ENCODE measurements at places on chromosomes 6 and 20.

- H3K36me3 ChIP-seq, result no peaks in the 10 kb centered on the region
- H3K27me3 ChIP-seq, result no peaks in the 10 kb centered on the region
- no peak overlapping the region for H3K4me3 ChIP-seq
- H3K27ac ChIP-seq, result no peak overlapping the region
- DNase-seq, result no peak
Measured at GRCh38 chr6:154705471-154706113, 27.6 kb upstream of the SCAF8 start.

DNA sequence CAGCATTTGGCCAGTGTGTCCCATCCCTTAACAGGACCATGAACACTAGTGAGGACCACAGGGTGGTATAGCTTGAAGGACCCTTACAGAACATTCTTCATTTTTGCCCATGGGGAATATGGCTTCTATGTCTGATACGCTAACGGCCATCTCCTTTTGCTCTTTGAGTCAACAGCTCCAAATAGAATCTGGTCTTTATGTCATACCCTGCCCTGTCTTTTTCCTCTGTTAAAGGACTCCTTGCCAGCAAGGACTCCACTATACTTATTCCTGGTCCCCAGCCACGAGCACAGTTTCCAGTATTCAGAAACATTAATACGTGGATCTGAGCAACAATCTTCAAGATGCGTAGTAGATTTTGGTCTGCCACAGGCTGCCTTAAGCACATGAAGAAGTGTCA is 22.5 kb downstream of the SERPINB1 start:
- H3K36me3 ChIP-seq, result no peaks in the 10 kb centered on the region
- H3K4me3 ChIP-seq, result no peak overlapping the region
- peak; percentile 79 for DNase-seq
- H3K4me1 ChIP-seq, result peaks cover 24% of the 10 kb centered on the region
- no peaks in the 10 kb centered on the region for H3K27me3 ChIP-seq

- H3K36me3 ChIP-seq, result no peaks in the 10 kb centered on the region
- no peaks in the 10 kb centered on the region for H3K27me3 ChIP-seq
- H3K4me3 ChIP-seq, result peak overlapping the region; percentile 76
- H3K4me1 ChIP-seq, result peaks cover 30% of the 10 kb centered on the region
- DNase-seq, result peak; percentile 92
Measured at GRCh38 chr6:26660000-26660361, 435 bp upstream of the ZNF322 start.

GRCh38 chr6:95325916-95326315 is 251.4 kb upstream of the MANEA start:
- H3K4me3 ChIP-seq, result no peak overlapping the region
- no peaks in the 10 kb centered on the region for H3K36me3 ChIP-seq
- H3K27ac ChIP-seq, result no peak overlapping the region
- H3K27me3 ChIP-seq, result no peaks in the 10 kb centered on the region

DNA sequence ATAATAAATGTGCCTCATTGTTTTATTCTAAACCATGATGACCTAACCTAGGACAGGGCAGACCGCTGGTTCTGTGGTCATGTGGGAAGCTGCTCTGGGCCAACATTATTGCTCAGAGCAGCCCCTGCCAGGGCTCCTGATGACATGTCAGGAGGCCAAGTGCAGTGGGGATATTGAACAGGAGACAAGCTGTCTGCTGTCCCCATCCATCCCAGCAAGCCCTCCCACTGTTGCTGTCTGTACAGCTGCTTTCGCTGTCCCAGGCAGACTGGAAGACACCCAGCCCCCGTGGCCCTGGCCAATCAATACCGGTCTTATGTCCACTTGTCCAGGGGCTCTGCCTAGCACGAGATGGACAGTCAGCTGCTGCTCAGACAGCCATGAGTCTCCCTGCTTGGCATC is 43.2 kb upstream of the FNDC1 start:
- DNase-seq, result no peak
- H3K27ac ChIP-seq, result no peak overlapping the region
- no peaks in the 10 kb centered on the region for H3K36me3 ChIP-seq
- no peaks in the 10 kb centered on the region for H3K27me3 ChIP-seq
- peaks cover 12% of the 10 kb centered on the region for H3K4me1 ChIP-seq
- no peak overlapping the region for H3K4me3 ChIP-seq

DNA sequence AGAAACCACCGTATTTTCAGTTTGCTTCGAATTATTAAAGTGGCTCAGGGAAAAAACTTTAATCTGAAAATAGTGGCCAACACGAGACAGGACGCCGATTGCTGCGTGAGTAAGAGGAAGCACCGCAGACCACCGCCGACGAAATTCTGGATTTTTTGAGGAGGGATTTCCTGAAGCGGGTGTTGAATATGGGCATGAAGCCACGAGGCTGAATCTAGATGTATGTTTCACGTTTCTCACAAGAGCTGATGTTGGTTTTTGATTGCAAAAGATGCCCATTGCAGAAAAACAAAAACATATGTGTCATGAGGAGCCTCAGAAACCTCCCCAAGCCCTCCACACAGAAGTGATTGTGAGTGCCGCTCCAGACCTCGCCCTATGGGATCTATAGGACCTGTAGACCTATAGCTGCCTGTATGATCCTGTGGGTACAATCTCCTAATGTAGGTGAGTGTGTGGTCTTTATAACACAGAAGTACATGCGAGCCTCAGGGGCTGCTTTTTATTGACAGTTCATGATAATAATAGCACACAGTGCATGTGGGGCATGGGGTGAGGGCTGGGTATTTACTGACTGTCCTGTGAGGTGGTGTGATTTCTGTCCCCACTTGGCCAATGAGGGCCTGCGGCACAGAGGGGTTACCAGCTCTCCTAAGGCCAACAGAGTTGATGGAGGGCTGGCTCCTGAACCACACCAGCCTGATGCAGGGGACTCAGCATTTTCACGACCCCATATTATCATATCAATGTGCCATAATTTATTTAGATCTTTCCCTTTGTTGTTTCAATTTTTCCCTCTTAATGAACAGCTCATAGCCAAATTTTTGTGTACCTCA is 243.9 kb downstream of the DLL1 start:
- DNase-seq, result no peak
- no peaks in the 10 kb centered on the region for H3K36me3 ChIP-seq
- no peaks in the 10 kb centered on the region for H3K27me3 ChIP-seq
- peak overlapping the region; percentile 36 for H3K27ac ChIP-seq
- no peak overlapping the region for H3K4me3 ChIP-seq

DNA sequence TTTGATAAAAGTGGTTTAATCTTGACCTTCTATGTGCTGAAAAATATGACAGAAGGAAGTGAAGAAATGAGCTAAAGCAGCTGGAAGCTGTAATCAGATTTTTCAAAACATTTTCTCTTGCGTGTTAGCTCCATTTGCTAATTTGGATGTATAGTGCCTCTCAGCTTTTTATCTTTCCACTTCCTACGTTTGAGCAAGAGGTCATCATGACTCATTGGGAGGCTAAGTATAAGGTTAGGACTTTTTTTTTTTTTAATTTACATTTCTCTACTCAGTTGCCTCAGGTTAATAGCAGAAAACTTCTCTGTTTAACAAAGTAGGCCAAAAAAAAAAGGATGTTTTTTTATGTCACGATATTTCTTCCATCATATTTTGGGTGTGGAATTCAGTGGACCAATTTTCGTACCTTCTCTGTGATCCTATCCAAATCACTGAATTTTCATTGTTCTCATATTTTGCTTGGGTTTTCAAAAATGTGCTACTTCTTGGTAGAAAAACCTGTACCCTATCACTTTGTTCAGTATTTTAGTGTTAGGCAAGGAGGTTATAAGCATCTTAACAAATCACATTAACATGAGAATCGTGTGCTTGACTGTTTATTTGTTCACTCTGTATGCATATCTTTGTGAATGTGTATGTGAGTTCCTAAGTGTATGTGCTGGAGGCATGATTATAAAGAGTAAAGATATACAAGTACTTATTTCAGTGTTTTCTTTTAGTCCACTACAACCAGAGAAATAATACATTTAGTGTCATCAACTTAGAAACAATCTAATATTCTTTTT is 1028.3 kb upstream of the EYS start:
- DNase-seq, result no peak
- no peaks in the 10 kb centered on the region for H3K36me3 ChIP-seq
- H3K4me3 ChIP-seq, result no peak overlapping the region
- H3K27ac ChIP-seq, result no peak overlapping the region

GRCh38 chr6:169293196-169293595 is 39.5 kb upstream of the THBS2 start:
- H3K27me3 ChIP-seq, result no peaks in the 10 kb centered on the region
- H3K27ac ChIP-seq, result no peak overlapping the region
- no peak overlapping the region for H3K4me3 ChIP-seq
- no peak for DNase-seq
- H3K4me1 ChIP-seq, result no peaks in the 10 kb centered on the region

DNA sequence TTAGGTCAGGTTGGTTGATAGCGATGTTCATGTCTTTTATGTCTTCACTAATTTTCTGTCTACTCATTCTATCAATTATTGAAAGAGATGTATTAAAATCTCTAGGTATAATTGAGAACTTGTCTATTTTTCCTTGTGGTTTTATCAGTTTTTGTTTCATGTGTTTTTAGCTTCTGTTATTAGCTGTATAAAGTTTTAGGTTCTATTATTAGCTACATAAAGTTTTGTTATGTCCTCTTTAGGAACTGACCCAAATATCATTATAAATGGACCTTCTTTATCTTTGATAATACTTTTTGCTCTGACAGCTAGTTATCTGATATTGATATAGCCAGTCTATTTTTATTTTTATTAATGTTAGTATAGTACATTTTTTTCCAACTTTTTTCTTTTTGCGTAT is 92.4 kb upstream of the TMEM170B start:
- H3K4me3 ChIP-seq, result no peak overlapping the region
- DNase-seq, result no peak
- no peak overlapping the region for H3K27ac ChIP-seq
- H3K4me1 ChIP-seq, result no peaks in the 10 kb centered on the region
- no peaks in the 10 kb centered on the region for H3K36me3 ChIP-seq

DNA sequence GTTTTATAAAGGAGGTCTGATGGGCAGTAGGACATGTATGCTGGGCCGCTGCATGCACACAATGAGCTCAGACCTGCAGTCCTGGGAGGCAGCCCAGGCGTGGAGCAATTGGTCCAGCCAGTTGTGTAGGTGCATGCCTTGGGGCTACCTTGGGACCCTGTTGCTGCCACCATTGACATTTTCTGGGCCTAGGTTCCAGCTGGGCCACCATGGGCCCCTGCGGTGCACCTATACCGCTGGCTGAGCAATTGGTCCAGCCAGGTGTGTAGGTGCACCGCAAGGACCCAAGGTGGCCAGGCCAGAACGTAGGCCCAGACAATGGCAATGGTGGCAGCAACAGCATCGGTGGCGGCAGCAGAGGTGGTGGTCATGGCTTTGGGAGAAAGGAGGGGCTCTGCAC is 143.9 kb downstream of the PXDC1 start:
- H3K27me3 ChIP-seq, result no peaks in the 10 kb centered on the region
- no peaks in the 10 kb centered on the region for H3K36me3 ChIP-seq
- H3K4me3 ChIP-seq, result no peak overlapping the region
- no peaks in the 10 kb centered on the region for H3K4me1 ChIP-seq

- peaks cover 32% of the 10 kb centered on the region for H3K4me1 ChIP-seq
- no peaks in the 10 kb centered on the region for H3K27me3 ChIP-seq
- H3K36me3 ChIP-seq, result no peaks in the 10 kb centered on the region
- DNase-seq, result no peak
- H3K27ac ChIP-seq, result no peak overlapping the region
Measured at GRCh38 chr20:44883214-44883902, 2.1 kb upstream of the YWHAB start.

GRCh38 chr6:135493218-135493961 is 4.2 kb downstream of the AHI1 start:
- H3K36me3 ChIP-seq, result peaks cover 34% of the 10 kb centered on the region
- H3K27ac ChIP-seq, result no peak overlapping the region
- H3K27me3 ChIP-seq, result no peaks in the 10 kb centered on the region
- peaks cover 16% of the 10 kb centered on the region for H3K4me1 ChIP-seq
- no peak for DNase-seq

- no peaks in the 10 kb centered on the region for H3K4me1 ChIP-seq
- H3K4me3 ChIP-seq, result no peak overlapping the region
- no peaks in the 10 kb centered on the region for H3K27me3 ChIP-seq
Measured at GRCh38 chr6:90079560-90080490, 185.6 kb downstream of the GJA10 start.

GRCh38 chr6:40500227-40500626 is 86.9 kb downstream of the LRFN2 start:
- no peaks in the 10 kb centered on the region for H3K27me3 ChIP-seq
- H3K27ac ChIP-seq, result no peak overlapping the region
- DNase-seq, result no peak

DNA sequence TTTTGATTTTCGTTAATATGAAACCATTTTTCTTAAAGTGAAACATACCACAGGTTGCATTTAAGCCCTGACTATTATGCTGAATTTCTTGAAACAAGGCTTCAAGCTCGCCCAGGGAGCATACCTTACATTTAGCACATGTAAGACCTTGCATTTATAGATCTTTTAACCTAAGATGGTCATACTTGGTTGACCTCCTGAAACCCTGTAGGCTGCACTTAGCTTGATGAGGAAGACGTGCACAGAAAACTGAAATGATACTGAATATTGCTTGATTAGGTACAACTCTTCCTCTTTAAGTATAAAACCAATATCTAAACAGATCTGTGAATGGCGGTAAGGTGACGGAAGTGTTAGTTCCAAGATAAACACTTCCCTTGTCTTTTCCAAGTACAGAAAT is 82.2 kb downstream of the CTNNBL1 start:
- H3K27me3 ChIP-seq, result no peaks in the 10 kb centered on the region
- H3K4me1 ChIP-seq, result no peaks in the 10 kb centered on the region
- DNase-seq, result peak; percentile 24
- no peak overlapping the region for H3K27ac ChIP-seq

- peaks cover 9% of the 10 kb centered on the region for H3K36me3 ChIP-seq
- peaks cover 18% of the 10 kb centered on the region for H3K4me1 ChIP-seq
- no peaks in the 10 kb centered on the region for H3K27me3 ChIP-seq
- H3K4me3 ChIP-seq, result no peak overlapping the region
- H3K27ac ChIP-seq, result no peak overlapping the region
- no peak for DNase-seq
Measured at GRCh38 chr20:34299556-34300255, 3.4 kb downstream of the AHCY start.

GRCh38 chr6:16154904-16155303 is 26.0 kb downstream of the MYLIP start:
- no peaks in the 10 kb centered on the region for H3K27me3 ChIP-seq
- H3K4me3 ChIP-seq, result no peak overlapping the region
- H3K36me3 ChIP-seq, result no peaks in the 10 kb centered on the region

- H3K4me3 ChIP-seq, result no peak overlapping the region
- no peak for DNase-seq
- peak overlapping the region; percentile 51 for H3K27ac ChIP-seq
- peaks cover 56% of the 10 kb centered on the region for H3K4me1 ChIP-seq
- H3K36me3 ChIP-seq, result peaks cover 7% of the 10 kb centered on the region
Measured at GRCh38 chr6:41697861-41698781, 37.3 kb downstream of the TFEB start.

- no peaks in the 10 kb centered on the region for H3K27me3 ChIP-seq
- H3K27ac ChIP-seq, result no peak overlapping the region
- no peak for DNase-seq
- peaks cover 33% of the 10 kb centered on the region for H3K4me1 ChIP-seq
Measured at GRCh38 chr20:47583551-47583950, 81.9 kb downstream of the NCOA3 start.
